ENCODE measurements at places on chromosomes 6 and 20.

DNA sequence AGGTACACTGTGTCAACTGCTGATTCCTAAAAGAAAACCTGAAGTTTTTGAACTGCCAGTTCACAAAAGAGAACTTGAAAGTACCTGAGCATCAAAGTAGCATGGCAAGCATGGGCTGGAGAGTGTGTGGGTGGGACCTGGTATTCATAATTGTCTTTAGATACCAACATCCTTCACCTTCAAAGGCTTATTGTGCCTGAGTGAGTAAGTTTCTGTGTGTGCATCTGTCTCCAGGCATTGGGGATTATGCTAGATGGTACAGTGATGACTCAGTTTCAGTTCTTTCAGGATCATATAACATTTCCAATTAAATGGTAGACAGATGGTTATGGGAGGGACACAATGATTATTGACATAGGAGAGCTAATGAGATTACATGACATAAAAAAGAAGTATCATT is 238.5 kb downstream of the ZFAND3 start:
- peak; percentile 54 for DNase-seq

DNA sequence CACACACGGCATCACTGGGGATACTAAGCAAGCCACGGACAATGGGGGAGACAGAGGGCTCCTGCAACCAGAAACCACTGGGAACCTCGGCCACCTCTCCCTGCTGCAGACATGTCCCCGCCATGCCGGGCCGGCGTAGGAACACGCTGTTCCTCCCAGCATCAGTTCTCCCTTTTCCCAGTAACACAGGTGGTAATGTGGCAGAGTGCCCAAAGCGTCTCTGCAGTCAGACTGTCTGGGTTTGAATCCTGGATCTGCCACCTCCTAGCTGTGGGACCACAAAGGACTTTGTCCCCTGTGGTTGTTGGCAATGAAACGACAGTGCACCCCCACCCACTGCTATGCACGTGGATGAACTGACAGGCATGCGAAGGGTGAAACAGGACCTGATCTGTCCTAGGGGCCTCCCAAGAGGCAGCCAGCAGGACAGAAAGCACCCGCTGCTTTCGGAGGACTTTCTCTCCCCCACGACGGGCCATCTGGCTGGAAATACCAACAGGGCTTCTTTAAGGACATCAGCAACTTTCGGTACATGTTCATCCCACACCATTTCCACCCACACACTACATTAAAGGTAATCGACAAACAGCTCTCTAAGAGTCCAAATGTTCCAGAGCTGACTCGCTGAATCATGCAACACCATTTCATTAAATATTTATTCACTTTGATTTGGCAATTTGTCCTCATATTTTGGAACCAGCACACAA is 74.1 kb downstream of the SULF2 start:
- no peak for DNase-seq

DNA sequence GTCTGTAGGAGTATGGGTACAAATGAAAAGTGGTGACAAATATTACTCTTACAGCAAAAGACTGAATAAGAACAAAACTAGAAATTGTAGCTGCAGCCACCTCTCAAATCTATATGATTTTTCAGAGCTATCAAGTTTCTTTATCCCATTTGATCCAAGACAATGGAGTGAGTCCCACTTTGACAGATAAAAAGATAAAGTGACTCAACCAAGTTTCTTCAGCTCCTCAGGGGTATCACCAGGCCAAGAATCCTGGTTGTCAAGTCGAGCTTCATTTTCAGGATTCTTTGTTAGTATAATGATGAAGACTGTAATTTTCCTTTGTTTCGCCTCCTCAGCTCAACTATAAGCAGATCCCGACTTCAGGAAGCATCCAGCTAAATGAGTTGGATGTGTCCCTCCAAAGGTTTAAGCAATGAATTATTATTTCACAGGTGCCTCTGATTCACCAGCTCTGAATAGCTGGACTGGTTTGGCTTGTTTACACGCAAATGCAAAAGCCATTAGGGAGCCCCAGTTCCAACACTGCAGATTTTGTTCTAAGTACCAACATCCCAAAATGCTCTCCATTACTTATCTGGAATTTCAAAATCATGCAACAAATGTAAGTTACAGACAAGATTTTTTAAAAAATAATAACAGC is 238.9 kb downstream of the MAFB start:
- DNase-seq = no peak

DNA sequence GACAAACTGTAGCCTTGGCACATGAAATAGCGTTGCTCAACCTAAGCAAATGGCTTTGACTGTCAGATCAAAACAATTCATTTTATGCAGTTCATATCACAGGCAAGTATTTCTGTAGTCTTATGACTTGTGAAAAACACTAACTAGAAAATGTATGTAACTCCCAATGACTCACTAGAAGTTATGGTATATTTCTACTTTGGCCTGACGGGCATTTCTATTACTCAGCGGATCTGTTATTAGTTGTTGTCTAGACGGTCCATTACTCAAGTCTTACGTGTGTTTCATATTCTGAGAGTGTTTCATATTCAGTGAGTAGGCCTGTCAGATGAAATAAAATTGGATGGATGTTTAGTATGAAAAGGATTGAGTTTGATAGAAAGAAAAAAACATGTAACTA is 880.9 kb downstream of the PRIM2 start:
- DNase-seq = no peak

GRCh38 chr6:3518356-3519190 is 61.7 kb upstream of the SLC22A23 start:
- DNase-seq = no peak

- no peak for DNase-seq
These were observed 67.8 kb downstream of the LY86 start for GRCh38 chr6:6656287-6656686.

DNA sequence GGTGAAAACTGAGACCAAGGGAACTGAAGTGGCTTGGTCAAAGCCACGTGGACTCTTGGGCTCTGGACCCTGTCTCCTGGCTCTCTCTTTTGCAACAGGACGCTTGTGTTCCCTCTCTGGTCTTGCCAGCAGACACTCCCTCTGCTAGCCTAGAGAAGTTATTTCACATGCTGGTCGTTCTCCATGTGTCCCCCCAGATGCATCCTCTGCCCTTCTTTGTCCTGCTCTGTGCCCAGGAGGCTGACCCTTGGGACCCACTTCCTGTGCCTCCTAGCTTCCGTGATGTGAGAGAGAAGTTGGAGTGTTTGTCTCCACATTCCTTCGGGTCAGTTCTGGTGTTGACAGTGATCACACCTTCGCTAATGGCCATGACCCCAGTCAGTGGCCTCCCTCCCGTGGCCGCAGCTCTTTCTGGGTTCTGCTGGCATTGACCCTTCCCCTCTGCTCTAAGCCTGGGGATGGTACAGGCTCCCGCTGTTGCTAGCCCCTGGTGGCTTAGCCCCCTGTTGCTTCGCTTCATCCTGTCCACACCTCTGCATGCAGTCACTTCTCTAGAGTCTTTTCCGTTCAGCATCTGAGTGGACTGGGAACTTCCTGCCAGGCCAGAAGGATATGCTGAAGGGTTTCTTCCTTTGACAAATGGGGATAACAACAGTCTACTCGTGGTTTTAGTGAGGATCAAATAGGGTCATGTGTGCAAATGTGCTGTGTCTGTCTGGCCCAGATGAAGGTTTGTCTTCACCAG is 70.1 kb upstream of the BMP2 start:
- no peak for DNase-seq

DNA sequence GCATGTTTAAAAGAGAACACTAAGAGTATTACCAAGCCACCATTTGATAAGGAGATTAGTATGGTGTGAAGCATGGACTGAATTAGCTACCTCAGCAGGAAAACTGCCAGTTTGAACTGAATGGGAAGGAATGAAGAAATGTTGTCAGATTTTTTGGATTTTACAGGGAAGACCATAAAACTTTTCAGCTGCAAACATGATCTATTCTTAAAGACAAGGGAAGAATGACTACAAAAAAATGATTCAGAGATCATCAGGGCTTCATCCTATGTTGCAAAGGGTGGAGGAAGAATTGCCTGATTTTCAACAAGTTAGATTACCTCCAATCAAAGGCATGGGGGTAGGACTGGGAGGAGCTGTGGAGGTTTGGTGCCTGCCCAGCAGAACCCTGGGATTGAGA is 49.3 kb upstream of the MTRF1L start:
- no peak for DNase-seq

DNA sequence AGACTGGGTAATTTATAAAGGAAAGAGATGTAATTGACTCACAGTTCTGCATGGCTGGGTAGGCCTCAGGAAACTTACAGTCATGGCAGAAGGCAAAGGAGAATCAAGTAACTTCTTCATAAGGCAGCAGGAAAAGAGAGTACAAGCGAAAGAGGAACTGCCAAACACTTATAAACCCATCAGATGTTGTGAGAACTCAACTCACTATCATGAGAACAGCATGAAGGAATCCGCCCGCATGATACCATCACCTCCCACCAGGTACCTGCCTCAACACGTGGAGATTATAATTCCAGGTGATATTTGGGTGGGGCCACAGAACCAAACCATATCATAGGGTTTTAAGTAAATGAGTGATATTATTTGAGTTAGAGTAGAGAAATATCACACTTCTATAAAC is 189.3 kb downstream of the TSHZ2 start:
- DNase-seq = no peak

GRCh38 chr20:4064144-4064909 is 49.0 kb upstream of the RNF24 start:
- no peak for DNase-seq

DNA sequence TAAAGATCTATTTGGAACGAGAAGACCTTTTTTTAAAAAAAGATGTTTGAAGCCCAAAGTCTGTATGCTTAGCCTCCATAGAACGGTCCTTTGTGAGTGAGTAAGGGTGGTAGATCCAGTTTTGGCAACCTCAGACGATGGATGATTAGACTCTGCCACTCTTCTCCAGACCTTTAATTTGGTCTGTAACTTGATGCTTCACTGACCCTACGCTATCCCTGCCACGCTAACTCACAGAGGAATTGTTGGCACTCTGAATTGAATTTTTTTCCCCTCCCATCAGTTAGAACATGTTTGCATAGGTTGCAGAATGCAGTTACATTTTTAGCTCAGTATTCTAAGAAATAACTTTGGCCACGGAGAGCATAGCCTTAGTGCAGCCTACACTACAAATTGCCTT is 15.8 kb upstream of the DEK start:
- no peak for DNase-seq

GRCh38 chr6:84842525-84843166 is 78.2 kb upstream of the TBX18 start:
- DNase-seq = no peak

GRCh38 chr6:32192608-32193039 is at the start of gene GPSM3:
GPSM3 (minus strand) TSS chr6:32192643; CDS start chr6:32192513, 130 bp downstream.
- DNase-seq = peak; percentile 69

DNA sequence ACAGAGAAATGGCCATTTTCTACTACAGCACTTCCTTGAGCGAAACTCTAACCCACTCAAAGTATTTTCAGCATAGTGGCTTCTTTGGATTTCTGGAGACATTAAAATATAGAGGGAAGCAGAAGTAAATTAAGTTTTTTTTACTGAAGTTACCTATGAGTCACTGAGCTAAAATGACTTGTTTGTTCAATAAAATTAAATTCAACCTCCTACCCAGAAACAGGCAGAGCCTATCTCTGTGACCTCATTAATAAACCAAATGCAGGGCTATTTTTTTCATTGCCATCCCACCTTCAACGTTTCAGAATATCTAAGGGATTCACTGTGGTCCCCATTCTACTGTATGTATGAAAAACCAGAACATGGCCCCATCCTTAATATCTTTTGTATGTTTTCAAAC is 133.0 kb downstream of the MTFR2 start:
- DNase-seq = no peak

- no peak for DNase-seq
These were observed 8.1 kb downstream of the FYN start for GRCh38 chr6:111865049-111865585.

DNA sequence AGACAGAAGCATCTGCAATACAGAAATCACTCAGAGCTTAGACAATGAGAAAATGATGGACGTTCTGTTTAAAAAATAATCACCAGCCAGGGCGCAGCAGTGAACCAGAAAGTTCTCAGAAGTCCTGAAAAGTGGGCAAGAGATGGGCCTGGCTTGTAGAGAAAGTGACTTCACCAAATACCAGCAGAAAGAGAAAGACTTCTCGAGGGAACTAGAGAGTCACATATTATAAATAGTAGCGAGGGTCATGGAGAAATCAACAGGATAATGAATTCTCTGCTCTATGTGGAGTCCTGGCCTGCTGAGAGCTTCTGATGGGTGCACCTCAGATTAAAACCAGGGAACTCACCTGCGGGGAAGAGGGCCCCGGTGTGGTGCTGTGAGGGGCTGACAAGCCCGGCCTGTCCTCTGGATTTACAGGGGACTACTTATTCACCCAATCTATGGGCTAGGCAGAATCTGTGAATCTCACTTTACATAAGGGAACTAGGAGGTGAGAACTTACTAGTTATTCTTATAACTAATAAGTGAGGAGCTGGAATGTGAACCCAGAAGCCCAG is 5.6 kb upstream of the RAMACL start:
- DNase-seq = no peak

DNA sequence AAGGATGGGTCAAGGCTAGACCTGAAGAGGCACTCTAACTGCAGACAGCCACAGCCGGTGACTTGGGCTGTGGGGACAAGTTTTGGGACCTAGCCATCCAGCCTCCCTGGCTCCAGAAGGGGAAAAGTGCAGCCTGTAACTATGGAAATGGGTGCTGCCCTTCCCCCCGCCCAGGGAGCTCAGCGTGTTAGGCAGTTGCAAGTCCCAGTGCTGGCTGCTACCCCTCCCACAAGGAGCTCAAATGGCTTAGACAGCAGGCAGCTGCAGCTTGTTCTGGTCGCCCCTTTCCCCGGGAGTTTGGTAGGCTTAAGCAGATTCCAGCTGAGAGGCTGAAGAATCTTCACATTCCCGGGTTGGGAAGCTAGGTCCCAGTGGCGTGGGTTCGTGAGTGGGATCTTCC is 162.6 kb downstream of the FAM83B start:
- DNase-seq = no peak

DNA sequence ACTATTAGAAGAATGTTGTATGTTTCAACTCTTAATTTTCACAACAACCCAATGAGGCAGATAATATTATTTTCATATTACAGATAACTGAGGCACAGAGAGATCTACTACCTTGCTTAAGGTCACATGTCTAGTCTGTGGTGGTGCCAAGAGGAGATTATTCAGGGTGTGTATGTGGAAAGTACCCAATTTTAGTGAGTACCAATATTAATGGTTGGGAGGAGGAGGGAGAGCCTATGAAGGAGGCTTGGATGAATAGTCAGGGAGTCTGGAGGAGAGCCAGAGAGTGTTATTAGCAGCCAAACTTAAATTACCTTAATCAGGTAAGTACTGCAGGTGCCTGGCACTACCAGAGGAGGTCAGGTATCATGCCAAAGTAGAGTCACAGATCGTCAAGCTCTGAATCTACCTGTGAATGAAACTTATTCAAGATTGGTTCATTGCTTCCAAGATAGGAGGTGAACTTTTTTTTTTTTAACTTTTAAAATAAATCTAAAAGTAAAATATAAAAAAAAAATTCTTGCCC is 10.9 kb upstream of the CALHM6 start:
- no peak for DNase-seq

GRCh38 chr20:4711511-4711910 is 10.2 kb upstream of the PRND start:
- DNase-seq = no peak

DNA sequence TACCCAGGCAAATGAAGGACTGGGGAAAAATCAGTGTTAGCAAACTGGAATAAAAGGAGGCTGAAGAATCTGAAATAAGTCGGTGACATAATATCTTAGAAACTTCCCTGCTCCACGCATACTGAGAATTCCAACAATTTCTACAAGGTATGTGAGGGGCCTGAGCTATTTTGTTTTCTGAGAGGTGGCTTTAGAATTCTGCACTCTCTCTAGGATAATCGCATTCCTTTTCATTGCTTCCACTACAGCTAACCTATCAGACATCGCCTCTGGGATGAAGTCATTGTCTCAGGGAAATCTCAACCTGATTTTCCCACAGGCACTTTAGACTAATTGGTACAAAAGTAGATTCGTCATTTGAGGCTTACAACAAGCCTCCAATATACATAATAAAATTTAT is 740.8 kb downstream of the PHF3 start:
- no peak for DNase-seq

Measured in activated T-cell treated with anti-CD3 and anti-CD28 coated beads, Interleukin-2, amount 50 U/mL, for 24 hours (primary cell).